ENCODE measurements at places on chromosomes 6 and 20. TPM values are rescaled to one million over a fixed set of nuclear protein-coding genes. Genes with fewer than 3 reads are reported as not detected.

DNA sequence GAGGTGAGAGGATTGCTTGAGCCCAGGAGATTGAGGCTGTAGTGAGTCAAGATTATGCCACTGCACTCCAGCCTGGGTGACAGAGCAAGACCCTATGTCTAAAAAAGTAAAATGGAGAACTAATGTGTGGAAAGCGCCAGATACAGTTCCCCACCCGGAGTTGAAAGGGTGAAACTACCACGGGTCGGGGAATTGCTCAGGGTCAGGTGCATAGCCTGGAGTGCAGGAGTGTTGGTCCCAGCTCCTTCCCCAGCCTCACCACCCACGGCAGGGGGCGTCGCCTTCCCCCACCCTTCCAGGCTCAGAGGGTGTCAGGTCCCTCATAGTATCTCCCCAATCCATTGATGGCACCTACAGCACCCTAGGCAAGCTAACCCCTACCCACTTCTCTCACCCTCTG lies 26.1 kb downstream of the C20orf203 start:
- DNase-seq, result no peak

MYBL2 gene
- 2.4 TPM for total RNA-seq

DNA sequence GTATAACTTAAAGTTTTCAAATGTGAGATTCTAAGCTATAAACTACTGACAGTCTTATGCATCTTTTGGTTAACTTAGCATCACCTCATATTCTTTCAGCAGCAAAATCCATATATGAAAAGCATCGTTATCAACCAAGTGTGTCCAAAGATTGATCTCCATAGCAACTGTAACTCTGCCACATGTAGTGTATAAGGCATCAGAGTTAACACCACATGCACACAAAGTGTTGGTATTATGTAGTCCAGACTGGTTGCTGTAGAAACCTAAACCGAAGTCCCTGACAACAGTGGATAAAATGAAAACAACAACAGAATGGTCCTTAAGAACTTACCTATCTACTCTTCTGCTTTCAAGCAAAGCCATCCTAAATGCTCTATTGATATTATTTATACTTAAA lies 39.6 kb downstream of the PDSS2 start:
- DNase-seq, result no peak

DAAM2 gene
- total RNA-seq, result 7.3 TPM

RAB44 gene
- total RNA-seq, result not detected

DNA sequence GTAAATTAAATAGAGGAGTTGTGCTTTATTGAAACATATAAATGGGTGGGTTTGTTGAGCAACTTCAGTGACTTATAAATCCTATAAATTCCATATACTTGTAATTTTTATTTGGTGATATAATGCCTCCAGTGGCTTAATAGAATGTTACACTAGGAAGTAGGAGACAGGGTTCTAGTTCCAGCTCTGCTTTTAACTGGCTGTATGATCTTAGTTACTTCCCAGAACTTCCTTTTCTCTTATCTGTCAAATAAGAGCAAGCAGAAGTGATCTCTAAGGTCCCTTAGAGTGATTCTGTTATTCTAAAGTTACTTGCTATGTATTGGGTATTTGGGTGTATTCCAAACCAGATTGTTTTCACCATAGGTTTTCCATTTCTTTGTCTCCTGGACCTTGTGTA lies 10.2 kb downstream of the ZSCAN23 start:
- DNase-seq, result no peak

AHI1 gene
- 54.0 TPM for total RNA-seq

HNF4A gene
- total RNA-seq, result 0.09 TPM

IGF2R gene
- 54.4 TPM for total RNA-seq

NR2E1 gene
- not detected for total RNA-seq

DNA sequence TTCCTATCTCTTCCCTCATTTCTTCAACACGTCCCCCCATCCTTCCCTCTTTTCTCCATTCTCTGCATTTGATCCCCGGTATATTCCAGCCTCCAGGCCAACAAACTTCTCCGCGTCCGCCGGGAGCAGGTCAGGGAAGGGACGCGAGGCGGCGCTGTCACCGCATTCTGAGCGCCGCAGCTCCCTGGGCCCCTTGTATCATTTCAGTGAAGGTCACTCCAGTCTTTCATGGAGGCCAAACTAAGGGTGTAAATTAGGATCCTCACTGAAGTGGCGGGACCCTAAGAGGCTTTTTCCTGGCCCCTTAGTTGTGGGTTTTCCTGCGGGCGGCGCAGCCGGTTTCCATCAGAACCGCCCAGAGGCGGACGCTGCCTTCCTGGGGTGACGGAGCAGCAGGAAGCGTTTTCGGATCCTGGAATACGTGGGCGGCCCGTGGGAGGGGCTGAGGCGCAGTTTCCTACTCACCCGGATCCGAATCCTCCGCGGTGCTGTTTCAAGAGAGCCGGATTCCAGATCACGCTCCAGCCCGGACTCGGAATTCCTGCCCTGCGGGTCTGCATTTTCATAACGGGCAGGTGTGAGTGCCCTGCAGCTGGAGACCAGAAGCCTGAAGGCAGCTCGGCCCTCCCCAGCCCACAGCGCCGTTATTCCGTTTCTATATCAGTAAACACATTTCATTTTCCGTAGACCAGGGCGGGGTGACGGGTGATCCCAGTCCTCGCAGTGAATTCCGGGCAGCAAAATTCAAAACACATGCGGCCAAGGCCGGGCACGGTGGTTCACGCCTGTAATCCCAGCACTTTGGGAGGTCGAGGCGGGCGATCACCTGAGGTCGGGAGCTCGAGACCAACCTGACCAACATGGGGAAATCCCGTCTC lies 3.6 kb upstream of the MICA start:
- DNase-seq, result peak; percentile 73

- no peak for DNase-seq
Observed at GRCh38 chr6:15996030-15996429, 132.9 kb upstream of the MYLIP start.

- DNase-seq, result no peak
Observed at GRCh38 chr6:170288091-170288631, 2.7 kb downstream of the DLL1 start.

DNA sequence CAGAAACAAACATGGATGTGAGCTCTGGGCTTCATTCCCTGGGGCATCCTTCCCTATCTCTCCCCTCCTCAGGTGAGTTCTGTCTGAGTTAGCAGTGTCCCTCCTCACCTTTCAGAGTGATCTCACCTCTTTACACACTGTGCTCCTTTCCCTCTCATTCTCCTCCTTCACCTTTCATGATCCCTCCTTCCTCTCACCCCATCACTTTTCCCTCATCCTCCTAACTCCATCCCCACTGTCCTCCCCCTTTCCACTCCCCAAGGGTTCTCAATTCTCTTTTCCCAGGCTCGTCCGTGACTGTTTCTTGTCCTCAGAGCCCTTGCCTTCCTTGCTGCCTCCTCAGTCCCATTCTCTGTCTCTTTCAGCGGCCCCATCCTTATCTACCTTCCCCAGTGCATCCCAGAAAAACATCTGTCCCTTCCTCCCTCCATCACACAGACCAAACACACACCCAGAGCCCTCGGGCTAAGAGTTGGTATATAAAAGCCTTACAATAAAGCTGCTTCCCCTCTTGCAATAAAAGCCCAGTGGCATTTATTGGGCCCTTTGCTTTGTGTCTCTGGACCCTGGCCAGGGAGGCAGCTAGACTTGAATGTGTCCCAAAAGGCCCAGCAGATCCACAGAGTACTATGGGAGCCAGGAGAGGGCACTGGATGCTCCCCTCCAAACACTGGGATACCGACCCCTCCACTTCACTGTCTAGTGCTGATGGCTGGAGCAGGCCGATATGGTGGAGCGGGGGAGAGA lies 1.9 kb downstream of the RNF39 start:
- no peak for DNase-seq

DNA sequence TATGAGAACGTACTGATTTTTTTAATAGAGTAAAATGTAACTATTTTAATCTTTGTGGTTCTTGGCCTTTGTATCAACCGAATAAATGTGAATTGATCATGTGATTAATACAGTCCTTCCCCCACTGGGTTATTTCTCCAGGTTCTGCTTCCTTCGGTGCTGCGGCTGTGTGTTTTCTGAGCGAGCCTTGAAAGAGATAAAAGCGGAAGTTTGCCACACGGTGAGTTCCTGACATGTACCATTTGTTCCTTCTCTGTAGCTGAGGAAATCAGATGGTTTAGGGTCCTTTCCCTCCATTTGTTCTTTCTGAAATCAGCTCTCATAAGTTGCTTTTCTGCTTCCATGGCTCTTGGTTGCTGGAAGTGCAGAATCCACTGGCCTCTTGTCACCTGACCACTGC lies 15.5 kb downstream of the RTF2 start:
- no peak for DNase-seq

- DNase-seq, result no peak
Observed at GRCh38 chr6:129342243-129342642, 367.7 kb downstream of the ARHGAP18 start.

GCNT2 gene
- 58.3 TPM for total RNA-seq

DNA sequence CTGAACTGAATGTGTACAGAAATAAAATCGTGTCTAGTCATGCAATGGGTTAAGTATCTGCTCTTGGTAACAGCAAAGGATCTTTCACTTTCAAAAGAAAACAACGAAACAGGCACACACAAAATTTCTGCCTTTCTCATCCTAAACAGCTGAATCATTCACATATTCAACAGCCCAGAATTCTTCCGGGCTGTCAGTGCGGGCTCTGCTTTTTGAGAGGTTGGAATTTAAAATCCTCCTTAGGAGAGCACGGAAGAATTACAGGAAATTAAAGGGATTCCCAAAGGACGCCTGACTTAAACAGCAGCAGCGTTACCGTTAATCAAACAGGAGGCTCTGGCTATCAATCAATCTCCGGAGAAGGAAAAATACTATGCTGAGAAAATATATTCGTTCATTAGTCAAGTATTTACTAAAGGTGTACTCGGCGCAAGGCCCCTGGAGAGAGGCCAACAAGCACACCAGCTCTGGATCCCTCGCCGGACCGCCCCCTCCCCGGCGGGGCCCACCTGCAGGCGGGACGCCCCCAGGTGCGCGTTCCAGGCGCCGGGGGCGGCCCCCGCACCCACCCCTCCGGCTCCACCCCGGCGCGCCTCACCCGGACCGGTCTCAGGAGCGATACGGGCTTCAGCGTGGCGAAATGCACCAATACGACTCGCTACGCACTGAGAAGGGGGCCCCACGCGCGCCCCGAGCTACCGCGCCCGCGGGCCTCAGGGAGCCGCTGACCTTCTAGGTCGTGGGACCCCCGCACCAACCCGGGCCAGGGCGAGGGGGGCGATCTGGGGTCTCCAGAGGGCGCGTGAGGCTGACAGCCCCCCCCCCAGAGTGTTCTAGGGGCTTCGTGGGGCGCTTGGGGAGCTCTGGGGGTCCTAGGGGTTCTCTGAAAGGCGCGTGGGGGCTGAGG lies 1.0 kb downstream of the NAPB start:
- no peak for DNase-seq

MAFB gene
- 4.0 TPM for total RNA-seq

PI16 gene
- 0.73 TPM for total RNA-seq

CCN6 gene
- total RNA-seq, result not detected

GRCh38 chr6:47283993-47284392 lies 25.7 kb downstream of the TNFRSF21 start:
- no peak for DNase-seq

- DNase-seq, result no peak
Observed at GRCh38 chr6:134029495-134030455, 22.6 kb downstream of the SLC2A12 start.

DNA sequence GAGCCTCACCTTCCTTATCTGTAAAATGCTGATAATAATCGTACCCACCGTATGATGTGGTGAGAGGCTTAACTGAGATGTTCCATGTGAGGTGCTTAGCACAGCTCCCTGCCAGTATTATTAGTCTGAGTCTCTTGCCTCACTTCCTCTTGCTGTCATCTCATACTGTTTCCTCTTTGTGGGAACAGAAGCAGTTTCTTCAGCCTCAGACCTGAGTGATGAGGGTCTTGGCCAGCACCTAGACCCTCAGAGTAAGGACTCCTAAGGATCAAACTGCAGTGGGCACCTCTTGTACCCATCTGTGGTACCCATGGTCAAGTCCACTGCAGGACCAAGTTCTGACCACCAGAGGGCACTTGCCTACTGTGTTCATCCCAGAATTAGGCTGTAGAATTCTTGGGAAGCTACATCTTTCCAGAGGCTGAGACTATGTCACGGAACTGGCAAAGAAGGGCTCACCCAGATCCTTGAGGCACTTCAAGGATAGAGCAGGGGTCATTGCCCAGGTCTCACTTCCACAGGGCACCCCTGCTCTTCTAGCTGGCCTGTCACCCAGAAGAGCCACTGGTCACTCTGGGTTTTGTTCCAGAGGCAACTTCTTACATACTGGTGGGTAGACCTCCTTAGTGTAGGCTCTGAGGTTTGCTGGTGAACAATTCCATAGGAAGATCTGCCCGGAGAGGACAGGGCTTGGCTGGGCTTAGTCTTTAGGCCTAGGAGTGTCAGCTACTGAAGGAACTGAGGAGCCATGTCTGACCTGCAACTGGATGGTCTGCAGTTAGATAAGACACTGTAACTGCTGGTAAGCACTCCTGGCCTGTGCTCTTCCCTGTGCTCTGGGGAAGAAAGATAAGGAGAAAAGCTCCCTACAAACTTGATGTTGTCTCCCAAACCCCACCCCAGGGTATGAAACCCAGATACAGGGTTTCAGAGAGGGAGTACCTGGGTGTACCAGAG lies 20.6 kb upstream of the SGK2 start:
- DNase-seq, result peak; percentile 71

DNA sequence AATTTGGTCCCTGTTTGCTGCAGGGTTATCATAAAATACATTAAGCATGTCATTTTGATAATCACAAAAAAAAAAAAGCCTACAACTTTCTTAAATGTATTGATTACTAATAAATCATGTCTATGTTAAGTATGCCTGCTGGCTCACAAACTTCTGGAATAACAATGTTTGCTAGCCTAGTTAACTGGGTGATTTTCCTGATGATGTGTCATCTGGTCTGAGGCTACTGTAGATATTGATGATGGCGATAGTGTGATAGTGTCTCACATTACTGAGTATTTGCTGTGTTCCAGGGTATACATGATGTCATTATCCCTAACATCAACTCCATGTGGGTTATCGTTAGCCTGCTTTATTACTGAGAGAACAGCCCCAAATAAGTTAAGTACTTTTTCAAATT lies 86.2 kb upstream of the VSTM2L start:
- DNase-seq, result no peak

DNA sequence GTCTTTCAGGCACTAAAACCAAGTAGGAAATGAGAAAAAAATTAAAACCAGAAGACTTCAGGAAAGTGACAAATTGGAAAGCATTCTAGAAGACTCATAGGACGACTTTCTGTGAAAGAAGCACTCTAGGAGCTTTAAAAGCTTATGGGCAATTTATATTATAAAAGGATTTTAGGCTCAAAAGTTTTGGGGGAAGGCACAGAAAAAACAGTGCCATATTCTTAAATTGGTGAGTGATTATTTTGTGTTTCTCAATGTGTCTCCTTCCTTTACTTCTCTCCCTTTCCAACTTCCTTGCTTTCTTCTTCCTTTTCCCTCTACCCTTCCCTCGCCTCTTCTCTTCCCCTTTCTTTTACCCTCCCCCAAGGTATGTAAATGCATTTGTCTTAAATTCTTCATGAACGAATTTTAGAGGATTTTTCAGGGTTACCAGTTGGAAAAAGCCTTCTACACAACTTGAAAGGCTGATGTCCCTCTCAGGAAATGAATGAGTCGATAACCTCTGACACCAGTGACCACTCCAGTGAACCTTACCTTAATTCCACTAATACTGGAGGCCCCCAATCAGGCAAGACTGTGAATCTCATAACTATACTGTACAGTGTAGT lies 2.6 kb upstream of the LIN28B start:
- no peak for DNase-seq

GRCh38 chr6:73030257-73030656 lies 195.0 kb downstream of the KHDC1L start:
- no peak for DNase-seq

ANGPT4 gene
- 0.09 TPM for total RNA-seq

- DNase-seq, result no peak
Observed at GRCh38 chr20:12566596-12566995, 442.2 kb upstream of the SPTLC3 start.

GRCh38 chr6:64160486-64160885 lies 524.9 kb downstream of the PHF3 start:
- no peak for DNase-seq
